ENCODE measurements at places on chromosomes 5 and 9. TPM values are rescaled to one million over a fixed set of nuclear protein-coding genes. Genes with fewer than 3 reads are reported as not detected.

The SNX30 gene
- total RNA-seq: 12.0 TPM

The FBP2 gene
- total RNA-seq: not detected

The ARHGEF28 gene
- total RNA-seq: 68.7 TPM

The OR13C2 gene
- total RNA-seq: not detected

The GOLGA2 gene
- 41.2 TPM for total RNA-seq

The TTC39B gene
- 8.1 TPM for total RNA-seq

The SHB gene
- total RNA-seq: 35.7 TPM
